ENCODE measurements at places on chromosomes 1 and 21.

- no peak for DNase-seq
These were observed 74.9 kb upstream of the APP start for GRCh38 chr21:26245428-26245827.

DNA sequence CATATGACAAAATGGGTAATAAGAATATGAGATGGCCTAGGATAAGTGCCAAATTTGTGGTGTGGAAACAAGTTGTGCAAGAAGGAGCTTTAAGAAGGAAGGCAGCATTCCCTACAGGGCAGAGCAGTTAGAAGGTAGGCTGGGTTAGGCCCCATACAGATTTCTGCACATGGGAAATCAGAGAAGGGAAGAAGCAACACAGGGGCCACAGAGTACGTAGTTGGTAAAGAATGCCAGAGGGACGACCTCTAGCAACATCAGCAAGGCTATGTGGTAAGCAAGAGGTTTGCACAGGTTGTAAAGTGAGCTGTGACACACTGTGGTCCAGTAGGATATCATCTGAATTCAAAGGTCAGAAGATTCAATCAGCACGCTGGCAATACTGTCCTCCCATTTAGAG, 765.6 kb upstream of the B3GALT2 start:
- no peak for DNase-seq

DNA sequence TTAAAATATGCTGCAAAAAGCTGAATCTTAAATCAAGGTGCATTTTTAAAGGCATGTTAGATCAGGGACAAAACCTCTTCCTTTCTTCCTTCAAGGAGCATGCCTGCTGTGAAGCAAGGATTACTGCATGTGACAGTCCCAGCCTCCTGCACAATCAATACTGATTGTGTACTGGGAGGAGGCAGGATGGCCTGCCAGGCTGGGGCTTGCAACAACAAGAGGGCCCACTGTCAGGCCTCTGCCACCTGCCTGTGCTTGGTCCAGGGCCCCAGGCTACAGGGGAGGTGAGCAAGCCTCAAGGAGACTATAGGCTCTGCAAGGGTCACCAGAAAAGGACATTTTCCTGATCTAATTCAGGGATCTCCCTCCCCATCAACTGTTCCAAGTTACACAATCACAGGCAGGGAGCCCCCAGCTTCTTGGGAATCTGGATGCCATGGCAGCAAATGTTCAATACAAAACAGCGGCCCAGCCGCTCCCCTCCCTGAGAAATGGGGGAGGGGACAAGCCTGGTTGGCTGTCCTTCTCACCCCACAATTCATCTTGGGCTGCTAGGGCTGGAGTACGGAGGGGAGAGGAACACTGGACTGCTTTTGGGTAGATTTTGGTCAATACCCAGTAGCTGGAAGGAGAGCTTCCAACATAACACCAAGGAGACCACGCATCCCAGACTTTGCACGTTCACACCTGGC, 76.7 kb downstream of the SSBP3 start:
- DNase-seq = no peak

DNA sequence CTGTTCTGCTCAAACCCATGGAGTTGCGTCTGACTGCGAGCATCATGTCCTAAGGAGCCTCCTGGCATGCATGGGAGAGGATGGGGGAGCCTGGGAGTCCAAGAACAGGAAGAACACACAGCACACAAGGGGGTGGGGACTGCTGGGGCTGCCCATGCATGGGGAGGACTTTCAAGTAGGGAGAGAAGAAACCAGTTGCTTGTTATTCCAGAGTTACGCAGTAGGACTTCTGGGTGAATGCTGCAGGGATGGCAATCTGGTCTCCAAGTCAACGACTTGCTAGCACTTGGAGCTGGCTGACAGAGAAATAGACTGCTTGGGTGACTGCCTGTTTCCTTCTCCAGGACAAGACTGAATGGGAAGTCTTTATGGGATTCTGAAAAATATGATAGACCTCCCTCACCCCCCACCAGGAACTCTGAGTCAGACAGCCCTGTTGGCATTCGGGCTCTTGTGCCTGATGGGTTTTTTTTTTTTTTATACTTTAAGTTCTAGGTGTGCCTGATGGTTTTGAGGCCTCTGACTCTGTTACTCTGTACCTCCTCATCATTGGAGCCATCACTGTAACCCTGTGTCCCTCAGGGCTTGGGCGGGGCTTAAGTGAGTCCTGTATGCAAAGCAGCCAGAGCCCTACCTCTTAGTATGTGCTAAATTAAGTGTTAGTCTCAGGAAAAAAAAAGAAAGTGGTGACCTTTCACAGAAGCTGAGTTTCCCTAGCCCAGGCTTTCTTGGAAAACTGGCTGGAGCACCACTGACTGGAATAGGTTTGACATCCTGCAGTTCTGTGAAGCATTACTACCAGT, 30.3 kb downstream of the MAP3K21 start:
- no peak for DNase-seq

DNA sequence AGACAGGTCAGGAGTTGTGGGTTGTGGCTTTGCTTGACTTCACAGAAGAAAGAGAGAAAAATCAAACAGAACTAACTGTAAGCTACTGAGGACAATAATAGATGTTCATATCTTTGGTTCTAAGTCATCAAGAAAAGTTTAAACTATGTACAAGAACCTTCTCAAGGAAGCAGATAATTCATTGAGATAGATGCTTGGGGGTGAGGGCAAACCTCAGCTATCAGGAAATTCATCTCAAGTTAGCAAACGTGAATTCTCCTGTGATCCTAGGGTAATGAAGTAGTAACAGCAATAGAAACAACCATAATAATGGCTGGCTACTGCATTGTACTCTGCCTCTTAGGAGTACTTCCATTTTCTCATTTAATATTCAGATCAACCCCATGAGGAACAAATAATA, 506.2 kb downstream of the PLPP3 start:
- DNase-seq = no peak

DNA sequence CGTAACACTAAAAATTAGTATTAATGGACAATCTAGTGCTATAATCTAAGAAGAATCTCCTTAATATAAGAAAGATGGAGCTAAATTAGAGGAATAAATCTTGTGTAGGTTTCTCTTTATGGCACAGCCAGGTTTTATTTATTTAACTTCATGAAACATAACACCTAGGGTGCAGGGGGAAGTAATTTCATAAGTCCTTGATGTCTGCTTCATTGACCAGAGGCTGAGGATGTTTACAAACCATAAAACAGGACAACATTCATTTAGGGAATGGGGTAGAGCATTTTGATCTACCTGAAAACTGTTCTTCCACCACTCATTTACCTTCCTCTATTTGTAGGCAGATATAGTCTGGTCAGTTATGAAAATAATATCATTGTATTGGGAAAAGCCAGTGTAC, 95.5 kb downstream of the NGF start:
- no peak for DNase-seq

DNA sequence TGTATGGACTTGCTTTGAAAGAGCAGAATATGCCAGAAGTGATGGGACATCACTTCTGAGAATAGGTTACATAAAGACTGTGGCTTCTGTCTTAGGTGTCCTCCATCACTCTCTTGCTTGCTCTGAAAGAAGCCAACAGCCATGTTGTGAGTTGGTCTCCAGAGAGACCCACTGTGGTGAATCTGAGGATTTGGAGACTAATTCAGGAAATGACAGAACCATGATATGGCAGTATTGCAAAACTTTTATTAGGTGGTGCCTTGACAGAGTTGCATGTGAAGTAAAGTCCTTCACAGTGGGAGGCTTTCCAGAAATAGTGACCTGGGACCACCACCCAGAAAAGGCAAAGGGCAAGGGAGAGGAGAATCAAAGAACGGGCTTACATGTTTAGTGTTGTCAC, 628.6 kb downstream of the KCNT2 start:
- no peak for DNase-seq

DNA sequence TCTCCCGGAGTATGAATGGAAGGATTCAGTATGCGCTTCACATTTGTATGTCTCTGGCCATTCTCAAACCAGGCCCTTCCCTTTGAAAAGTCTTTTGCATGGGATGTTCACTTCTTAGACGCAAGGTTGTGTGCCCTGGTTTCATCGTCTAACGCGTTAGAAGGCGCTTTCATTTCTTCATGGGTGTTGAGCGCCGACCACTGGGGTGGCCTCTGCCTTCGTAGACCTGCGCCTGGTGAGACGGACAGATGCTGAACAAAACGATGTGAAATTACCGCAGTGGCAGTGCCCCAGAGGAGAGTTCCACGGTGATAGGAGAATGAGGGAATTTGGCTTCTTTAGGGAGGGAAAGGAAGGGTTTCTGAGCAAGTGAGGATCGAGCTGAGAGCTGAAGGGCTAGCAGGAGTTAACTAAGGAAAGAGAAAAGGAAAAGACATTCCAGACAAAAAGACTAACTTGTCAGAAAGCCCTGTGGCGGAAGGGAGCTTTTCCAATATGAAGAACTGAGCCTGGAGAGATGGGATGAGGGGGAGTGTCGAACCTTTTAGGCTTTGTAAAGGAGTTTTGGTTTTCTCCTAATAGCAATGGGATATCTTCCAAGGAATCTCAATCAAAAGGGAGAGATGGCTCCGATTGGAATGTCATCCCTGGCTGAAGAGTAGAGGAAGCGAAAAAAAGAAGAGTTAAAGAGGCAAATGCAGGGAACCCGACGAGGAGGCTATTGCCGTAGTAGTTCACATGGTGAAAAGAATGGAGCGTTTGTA, 951 bp downstream of the GGPS1 start:
- peak; percentile 44 for DNase-seq

DNA sequence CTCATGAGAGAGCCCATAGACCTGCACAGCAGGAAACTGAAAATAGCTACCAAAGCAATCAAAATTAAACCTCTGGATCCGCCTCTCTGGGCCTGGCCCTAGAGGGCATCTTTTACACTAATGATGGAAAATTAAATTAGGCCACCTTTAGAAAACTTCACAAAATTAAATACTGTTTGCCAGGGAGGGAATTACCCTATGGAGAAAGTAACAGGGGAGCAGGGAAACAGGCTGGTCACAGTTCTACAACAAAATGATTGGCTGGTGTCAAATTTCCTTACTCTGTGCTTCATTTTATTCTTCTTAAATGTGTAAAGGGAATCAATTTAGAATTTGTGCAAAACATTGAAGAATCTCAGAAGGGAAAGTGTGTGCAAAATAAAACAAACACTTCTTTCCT, 62.4 kb downstream of the SPATA46 start:
- no peak for DNase-seq

GRCh38 chr1:117710710-117711109, 104.9 kb downstream of the TENT5C start:
- DNase-seq = no peak
